Spleen (tissue), 13 donors: ENCODE measurements at places on chromosomes 6 and 20. TPM values are rescaled to one million over a fixed set of nuclear protein-coding genes. Genes with fewer than 3 reads are reported as not detected.

- H3K27me3 ChIP-seq, result no peaks in the 10 kb centered on the region
These were observed 476 bp upstream of the BCKDHB start for GRCh38 chr6:80105972-80106417.

- no peaks in the 10 kb centered on the region for H3K27me3 ChIP-seq
- no peak overlapping the region for H3K4me3 ChIP-seq
- no peak overlapping the region for H3K27ac ChIP-seq
- no peak for DNase-seq
- H3K36me3 ChIP-seq, result no peaks in the 10 kb centered on the region
These were observed 175.1 kb upstream of the PMEPA1 start for GRCh38 chr20:57884956-57885355.

GRCh38 chr6:49988900-49989299 lies 19.5 kb upstream of the DEFB113 start:
- no peak overlapping the region for H3K4me3 ChIP-seq
- H3K27me3 ChIP-seq, result no peaks in the 10 kb centered on the region
- no peaks in the 10 kb centered on the region for H3K36me3 ChIP-seq
- H3K4me1 ChIP-seq, result no peaks in the 10 kb centered on the region

DNA sequence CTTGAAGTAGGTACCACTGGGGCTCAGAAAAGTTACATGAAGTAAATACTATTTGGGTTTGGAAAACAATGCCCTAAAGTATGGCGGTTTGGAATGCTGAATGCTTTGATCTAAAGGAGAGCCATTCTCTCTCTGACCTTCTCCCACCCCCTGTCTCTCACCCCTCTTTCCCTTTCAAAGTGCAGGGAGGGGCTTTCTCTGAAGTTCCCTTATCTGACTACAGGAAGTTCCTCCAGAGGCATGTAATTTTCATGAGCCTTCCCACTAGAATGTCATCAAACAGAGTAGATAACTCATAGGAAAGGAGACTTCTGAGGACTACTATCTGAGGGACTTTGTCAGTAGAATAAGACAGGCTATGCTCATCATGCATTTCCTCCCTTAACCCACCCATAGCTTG lies 216.7 kb upstream of the PCSK2 start:
- no peaks in the 10 kb centered on the region for H3K36me3 ChIP-seq
- no peaks in the 10 kb centered on the region for H3K27me3 ChIP-seq
- no peak for DNase-seq
- no peaks in the 10 kb centered on the region for H3K4me1 ChIP-seq
- no peak overlapping the region for H3K27ac ChIP-seq

DNA sequence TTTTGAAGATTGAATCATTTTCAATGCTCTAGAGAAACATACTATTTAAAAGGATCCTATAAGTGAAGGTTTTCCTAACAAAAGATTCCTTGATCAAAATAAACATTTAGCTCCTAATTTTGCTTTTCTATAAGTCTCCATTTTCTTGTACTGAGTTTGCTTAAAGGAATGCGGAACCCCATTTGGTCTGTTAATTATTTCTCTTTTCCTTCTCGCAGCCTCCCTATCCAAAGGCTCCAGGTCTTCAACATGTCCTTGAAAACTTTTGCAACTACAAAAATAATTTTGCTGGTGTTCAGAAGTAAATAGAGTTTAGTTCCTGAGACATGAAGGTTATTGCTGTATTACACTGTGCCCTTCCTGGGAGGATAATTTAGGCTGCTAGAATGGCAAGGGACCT lies 8.3 kb upstream of the NPEPL1 start:
- DNase-seq, result no peak
- no peaks in the 10 kb centered on the region for H3K4me1 ChIP-seq
- no peak overlapping the region for H3K27ac ChIP-seq

GRCh38 chr6:25232479-25232878 lies 46.7 kb upstream of the CARMIL1 start:
- H3K27ac ChIP-seq, result no peak overlapping the region
- H3K4me3 ChIP-seq, result no peak overlapping the region
- no peak for DNase-seq
- no peaks in the 10 kb centered on the region for H3K36me3 ChIP-seq
- H3K4me1 ChIP-seq, result no peaks in the 10 kb centered on the region

DNA sequence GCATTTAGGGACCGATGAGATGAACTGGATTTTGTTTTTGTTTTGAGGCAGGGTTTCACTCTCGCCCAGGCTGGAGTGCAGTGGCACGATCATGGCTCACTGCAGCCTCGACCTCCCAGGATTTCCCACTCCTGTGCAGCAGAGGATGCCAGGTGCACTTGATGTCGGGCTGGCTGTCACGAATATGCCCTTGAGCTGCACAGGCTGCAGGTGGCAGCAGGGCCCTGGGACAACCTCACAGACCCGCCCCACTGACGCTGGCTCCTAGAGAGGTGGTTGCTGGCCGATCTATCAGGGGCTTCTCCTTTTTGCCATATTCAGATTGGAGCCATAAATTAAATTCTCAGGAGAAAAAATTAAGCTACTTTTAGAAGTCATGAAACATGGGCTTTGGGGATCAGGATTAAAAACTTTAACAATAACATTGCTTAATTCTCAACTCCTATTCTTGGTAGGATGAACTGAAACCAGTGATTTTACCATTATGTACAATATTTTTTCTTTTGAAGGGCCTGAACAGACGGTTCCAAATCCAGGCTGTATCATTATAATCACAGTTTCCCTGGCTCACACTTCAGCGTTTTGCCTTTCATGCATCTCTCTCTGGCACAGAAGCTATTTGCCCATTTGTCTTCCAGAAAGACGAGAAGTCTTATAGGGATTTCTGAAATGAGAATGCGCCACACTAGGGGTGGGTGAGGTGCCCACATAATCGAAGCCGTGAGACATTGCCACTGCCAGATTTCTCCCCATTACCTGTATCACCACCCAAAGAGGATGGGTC lies 32.4 kb downstream of the NQO2 start:
- H3K4me1 ChIP-seq, result peaks cover 16% of the 10 kb centered on the region
- no peaks in the 10 kb centered on the region for H3K27me3 ChIP-seq
- no peak for DNase-seq
- no peak overlapping the region for H3K4me3 ChIP-seq

- no peaks in the 10 kb centered on the region for H3K27me3 ChIP-seq
- DNase-seq, result no peak
- no peaks in the 10 kb centered on the region for H3K4me1 ChIP-seq
- no peak overlapping the region for H3K27ac ChIP-seq
- H3K4me3 ChIP-seq, result no peak overlapping the region
These were observed 80.4 kb downstream of the RWDD2A start for GRCh38 chr6:83273596-83273995.

DNA sequence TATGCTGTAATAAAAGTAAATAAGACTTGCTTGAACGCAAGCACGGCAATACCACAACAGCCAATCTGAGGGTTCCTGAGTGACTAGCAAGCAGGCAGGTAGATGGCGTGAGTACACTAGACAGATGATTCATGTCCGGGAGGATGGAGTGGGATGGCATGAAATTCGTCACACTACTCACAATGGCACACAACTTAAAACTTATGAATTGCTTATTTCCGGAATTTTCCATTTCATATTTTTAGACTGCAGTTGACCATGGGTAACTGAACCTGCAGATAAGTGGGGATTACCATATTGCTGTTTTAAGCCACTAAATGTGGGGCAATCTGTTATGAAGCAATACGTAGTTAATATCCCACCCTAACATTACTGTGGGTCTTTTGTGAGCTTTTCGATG lies 93.6 kb upstream of the NFATC2 start:
- peaks cover 20% of the 10 kb centered on the region for H3K4me1 ChIP-seq
- no peak for DNase-seq
- H3K4me3 ChIP-seq, result no peak overlapping the region
- H3K27ac ChIP-seq, result no peak overlapping the region
- H3K27me3 ChIP-seq, result peaks cover 3% of the 10 kb centered on the region
- H3K36me3 ChIP-seq, result no peaks in the 10 kb centered on the region

- H3K4me3 ChIP-seq, result no peak overlapping the region
- no peaks in the 10 kb centered on the region for H3K4me1 ChIP-seq
- no peaks in the 10 kb centered on the region for H3K36me3 ChIP-seq
- no peak for DNase-seq
- H3K27me3 ChIP-seq, result no peaks in the 10 kb centered on the region
These were observed 386.1 kb upstream of the ZFP64 start for GRCh38 chr20:52577696-52578095.

- no peaks in the 10 kb centered on the region for H3K36me3 ChIP-seq
- no peak overlapping the region for H3K27ac ChIP-seq
These were observed 64.2 kb upstream of the BTN3A2 start for GRCh38 chr6:26300828-26301227.

GRCh38 chr6:89067796-89068195 lies 12.8 kb upstream of the PNRC1 start:
- no peaks in the 10 kb centered on the region for H3K36me3 ChIP-seq
- no peak overlapping the region for H3K27ac ChIP-seq
- H3K4me1 ChIP-seq, result no peaks in the 10 kb centered on the region
- H3K27me3 ChIP-seq, result no peaks in the 10 kb centered on the region
- no peak for DNase-seq

DNA sequence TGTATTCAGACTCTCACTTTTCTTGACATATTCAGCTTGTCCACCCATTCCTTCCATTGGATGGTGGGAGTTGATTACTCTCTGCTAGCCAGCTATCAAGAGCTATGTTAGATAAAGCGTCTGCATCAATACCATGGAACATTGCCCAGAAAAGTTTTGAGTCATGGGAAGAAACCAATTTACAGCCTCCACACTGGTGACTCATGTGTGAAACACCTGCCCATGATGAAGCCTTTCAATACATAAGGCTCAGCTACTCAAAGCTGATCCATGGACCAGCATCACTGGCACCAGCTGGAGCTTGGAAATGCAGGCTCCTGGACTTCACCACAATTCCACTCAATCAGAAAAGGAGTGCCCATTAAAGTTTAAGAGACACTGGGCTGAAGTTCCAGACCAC lies 16.1 kb downstream of the PLA2G7 start:
- no peak overlapping the region for H3K4me3 ChIP-seq
- no peak for DNase-seq
- H3K36me3 ChIP-seq, result no peaks in the 10 kb centered on the region
- H3K27ac ChIP-seq, result no peak overlapping the region
- H3K4me1 ChIP-seq, result no peaks in the 10 kb centered on the region
- no peaks in the 10 kb centered on the region for H3K27me3 ChIP-seq

DNA sequence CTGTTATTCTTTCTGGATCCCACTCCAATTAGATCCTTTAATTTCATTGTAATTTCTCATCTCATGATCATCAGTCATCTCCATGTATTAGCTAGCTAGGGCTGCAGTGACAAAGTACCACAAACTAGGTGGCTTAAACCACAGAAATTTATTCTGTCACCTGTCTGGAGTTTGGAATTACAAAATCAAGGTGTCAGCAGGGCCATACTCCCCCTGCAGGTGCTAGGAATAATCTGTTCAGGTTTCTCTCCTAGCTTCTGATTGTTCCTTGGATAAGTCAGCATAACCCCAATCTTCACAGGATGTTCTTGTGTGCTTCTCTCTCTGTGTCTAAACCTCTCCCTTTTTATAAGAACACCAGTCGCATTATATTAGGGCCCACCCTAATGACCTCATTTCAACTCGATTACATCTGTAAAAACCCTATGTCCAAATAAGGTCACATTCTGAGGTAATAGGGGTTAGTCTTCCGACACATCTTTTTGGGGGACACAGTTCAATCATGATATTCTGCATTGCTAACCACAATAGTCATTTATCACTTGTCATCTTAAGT lies 40.5 kb downstream of the BEND6 start:
- DNase-seq, result no peak
- no peaks in the 10 kb centered on the region for H3K4me1 ChIP-seq
- no peaks in the 10 kb centered on the region for H3K27me3 ChIP-seq

DNA sequence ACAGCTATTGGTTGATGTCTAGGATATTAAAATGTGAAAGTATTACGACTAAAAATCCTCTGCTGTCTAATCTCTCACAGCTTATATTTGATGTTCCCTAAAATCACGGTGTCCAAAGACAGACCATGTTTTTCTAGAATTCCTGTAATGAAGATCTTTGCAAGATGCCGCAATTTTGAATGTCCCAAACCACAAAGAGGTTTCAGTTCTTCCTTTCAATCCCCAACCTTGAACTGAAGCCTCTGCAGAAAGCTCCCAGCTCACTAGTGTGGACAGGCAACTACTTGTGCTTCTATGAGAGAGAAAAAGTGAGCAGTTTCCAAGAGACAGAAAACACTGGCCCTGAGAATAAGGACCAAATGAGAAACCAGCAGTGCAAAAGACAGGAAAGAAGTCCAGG lies 370.1 kb downstream of the FOXA2 start:
- DNase-seq, result no peak
- H3K27ac ChIP-seq, result no peak overlapping the region
- H3K36me3 ChIP-seq, result no peaks in the 10 kb centered on the region
- H3K27me3 ChIP-seq, result peaks cover 10% of the 10 kb centered on the region
- H3K4me1 ChIP-seq, result no peaks in the 10 kb centered on the region
- no peak overlapping the region for H3K4me3 ChIP-seq

DNA sequence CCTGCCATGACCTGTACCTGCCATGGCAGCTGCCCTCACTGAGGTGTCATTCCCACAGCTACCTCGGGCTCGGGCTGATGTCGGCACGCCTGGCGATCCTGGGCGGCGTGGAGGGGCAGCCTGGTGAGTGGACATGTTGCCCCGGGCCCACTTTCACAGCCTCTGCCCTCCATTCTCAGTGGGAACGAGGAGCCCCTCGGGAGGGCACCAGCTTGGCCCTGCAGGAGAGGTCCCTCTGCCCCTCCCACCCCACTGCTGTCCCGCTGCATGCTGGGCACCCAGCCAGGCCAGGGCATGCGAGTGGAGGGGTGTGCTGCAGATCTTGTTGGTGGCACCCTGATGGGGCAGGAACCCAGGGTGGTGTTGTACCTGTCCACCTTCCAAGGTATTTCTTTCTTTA lies 23.0 kb downstream of the ENTPD6 start:
- no peak overlapping the region for H3K4me3 ChIP-seq
- peak; percentile 75 for DNase-seq
- H3K4me1 ChIP-seq, result no peaks in the 10 kb centered on the region
- H3K27me3 ChIP-seq, result no peaks in the 10 kb centered on the region
- H3K36me3 ChIP-seq, result no peaks in the 10 kb centered on the region
- no peak overlapping the region for H3K27ac ChIP-seq

DNA sequence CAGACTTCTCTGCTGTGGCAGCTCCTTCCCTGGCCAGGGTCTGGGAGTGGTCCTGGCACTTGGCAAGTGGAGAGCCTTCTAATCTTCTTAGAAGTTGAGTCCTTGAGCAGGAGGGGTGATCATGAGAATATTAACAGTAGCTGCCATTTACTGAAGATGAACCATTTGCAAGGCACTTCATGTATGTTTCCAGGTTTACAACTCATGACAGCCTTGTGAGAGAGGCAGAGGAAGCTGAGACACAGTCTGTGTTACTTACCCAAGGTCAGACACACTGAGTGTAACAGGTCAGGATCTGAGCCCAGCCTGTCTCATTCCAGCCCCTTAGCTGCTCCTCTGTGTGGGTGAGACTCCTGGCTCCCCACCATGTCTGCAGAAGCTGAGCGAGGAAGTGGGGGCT lies 45.5 kb upstream of the SRF start:
- H3K27ac ChIP-seq, result no peak overlapping the region
- H3K27me3 ChIP-seq, result no peaks in the 10 kb centered on the region
- H3K4me1 ChIP-seq, result peaks cover 19% of the 10 kb centered on the region
- no peak overlapping the region for H3K4me3 ChIP-seq
- H3K36me3 ChIP-seq, result no peaks in the 10 kb centered on the region

GRCh38 chr6:75103431-75103830 lies 102.4 kb downstream of the COL12A1 start:
- no peaks in the 10 kb centered on the region for H3K36me3 ChIP-seq
- no peak for DNase-seq
- H3K4me3 ChIP-seq, result no peak overlapping the region

The LMBRD1 gene
- polyA plus RNA-seq, result 27.2 TPM

The DEFB127 gene
- not detected for polyA plus RNA-seq

The DYNLT1 gene
- polyA plus RNA-seq, result 131 TPM

The CTCFL gene
- 0.45 TPM for polyA plus RNA-seq

The SAMD5 gene
- polyA plus RNA-seq, result 0.15 TPM

The MPIG6B gene
- polyA plus RNA-seq, result 0.48 TPM

The SYNGAP1 gene
- 14.7 TPM for polyA plus RNA-seq

The TFAP2B gene
- polyA plus RNA-seq, result not detected

The SCGN gene
- not detected for polyA plus RNA-seq

The GPX5 gene
- not detected for polyA plus RNA-seq

The LY6G6D gene
- polyA plus RNA-seq, result not detected
